ENCODE measurements at places on chromosomes 5 and 9.

GRCh38 chr5:118832974-118833373, 155.4 kb downstream of the DTWD2 start:
- no peak for DNase-seq

GRCh38 chr9:35285731-35286130, 123.9 kb downstream of the UNC13B start:
- DNase-seq = peak; percentile 6

DNA sequence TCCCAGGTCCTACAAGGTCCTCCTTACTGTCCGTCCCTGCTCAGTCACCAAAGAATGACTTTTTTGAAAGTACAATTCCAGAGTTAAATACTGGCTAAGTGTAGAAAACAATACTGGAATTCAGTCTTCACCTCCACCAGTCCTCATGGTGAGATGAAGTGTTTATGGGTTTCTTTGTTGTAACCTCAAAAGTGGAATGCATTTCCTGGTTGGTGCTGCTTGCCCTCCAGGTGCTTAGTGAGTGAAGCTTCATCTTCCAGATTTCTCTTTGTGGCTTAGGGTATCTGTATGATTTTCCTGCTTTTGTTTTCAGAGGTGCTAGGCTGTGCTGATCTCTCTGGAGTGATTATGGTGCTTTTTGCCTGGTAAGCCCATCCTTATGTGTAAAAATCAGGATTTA, 49.4 kb upstream of the DHFR start:
- DNase-seq = no peak

DNA sequence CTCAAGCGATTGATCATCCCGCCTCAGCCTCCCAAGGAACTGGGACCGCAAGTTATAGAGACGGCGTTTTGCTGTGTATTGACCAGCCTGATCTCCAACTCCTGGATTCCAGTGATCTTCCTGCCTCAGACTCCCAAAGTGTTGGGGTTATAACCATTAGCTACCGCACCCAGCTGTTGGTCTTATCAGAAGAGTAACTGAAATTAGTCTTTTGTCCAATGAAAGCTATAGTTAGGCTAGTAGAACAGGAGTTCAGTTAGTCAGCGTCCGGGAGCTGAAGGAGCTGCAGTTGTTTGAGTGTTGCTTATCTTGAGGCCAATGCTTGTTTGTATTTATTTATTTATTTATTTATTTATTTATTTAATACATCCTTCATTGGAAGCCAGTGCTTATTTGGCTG, 3.2 kb upstream of the MIGA2 start:
- no peak for DNase-seq

GRCh38 chr9:86649913-86650312, 295.7 kb upstream of the TUT7 start:
- no peak for DNase-seq

GRCh38 chr5:111834926-111835599, 78.1 kb upstream of the NREP start:
- peak; percentile 29 for DNase-seq

GRCh38 chr5:24161559-24161958, 483.2 kb downstream of the CDH10 start:
- no peak for DNase-seq

GRCh38 chr9:4022435-4023067, 277.3 kb downstream of the GLIS3 start:
- DNase-seq = no peak

DNA sequence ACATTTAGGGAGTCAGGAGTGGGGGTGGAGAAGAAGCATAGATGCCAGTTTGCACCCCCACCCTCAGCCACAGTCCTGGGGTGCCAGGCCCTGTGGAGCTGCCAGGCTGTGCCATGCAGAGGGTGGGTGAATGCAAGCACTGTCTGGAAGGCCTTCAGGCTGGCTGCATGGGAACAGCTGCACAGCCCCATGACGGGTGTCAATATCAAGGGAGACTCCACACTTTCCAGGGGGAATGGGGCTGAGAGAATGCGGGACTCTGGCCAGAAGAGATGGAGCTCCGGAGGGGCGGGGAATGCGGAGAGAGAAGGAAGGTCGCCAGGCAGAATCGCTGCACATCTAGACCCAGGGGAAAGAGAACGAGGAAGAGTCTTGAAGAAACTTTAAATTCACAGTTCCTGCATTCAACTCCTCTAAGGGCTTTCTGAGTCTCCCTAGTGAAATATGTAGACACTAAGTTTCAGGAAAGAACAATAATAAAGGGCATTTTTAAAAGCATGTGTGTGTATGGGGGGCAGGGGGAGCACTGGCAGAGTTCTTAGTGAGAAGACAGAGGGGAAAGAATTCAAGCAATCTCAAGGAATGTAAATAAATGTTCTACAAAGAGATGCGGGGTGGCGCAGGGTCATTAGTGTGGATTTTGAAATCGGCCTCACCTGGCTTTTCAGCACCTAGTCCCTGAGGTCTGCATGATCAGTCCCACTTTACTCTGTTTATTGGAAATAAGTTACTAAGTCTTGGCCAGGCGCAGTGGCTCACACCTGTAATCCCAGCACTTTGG, 59.1 kb downstream of the BOD1 start:
- DNase-seq = no peak

DNA sequence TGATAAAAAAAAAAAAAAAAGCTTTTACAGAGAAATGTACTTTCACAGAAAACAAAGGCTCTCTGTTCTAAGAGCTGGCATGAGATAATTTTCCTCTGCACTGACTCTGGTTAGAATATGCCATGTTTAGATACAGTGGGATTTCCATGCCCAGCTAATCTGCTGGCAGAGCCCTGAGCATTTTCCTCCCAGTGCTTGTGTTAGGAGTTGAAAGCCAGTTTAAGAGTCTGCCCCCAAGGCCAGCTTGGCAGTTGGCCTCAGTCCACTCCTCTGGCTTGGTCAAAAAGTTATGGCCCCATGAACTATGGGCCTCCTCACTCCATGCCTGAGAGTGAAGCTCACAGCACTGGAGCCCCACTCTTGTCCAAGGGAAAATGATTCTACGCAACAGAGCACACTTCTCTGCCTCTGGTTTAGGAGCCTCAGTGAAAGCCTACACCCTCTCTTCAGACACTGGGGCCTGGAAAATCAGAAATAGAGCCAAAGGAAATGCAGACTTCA, 21.9 kb downstream of the MOCS2 start:
- DNase-seq = no peak

DNA sequence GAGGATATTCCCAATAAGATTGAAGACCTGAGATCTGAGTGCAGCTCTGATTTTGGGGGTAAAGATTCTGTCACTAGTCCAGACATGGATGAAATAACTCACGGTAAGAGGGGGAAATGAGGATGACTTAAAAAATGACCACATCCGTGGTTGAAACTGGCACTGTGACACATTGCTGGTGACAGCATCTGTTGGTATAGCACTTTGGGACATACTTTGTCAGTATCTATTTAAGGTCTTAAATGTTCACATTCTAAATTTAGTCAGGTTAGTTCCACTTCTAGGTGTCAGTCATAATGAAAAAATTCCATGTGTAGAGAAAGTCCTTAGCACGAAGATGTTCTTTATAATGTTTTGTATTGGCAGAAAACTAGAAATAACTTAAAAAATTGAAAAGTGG, 70.9 kb downstream of the GAPVD1 start:
- DNase-seq = no peak

Data from ELR (cell line).